Activated CD4-positive, alpha-beta T cell treated with anti-CD3 and anti-CD28 coated beads for 36 hours (primary cell): ENCODE measurements at places on chromosomes 16 and 17. TPM values are rescaled to one million over a fixed set of nuclear protein-coding genes. Genes with fewer than 3 reads are reported as not detected.

GRCh38 chr17:78414178-78415162 is 36.0 kb downstream of the PGS1 start:
- H3K27ac ChIP-seq = peak overlapping the region; percentile 92
- peaks cover 75% of the 10 kb centered on the region for H3K4me1 ChIP-seq
- peak overlapping the region; percentile 70 for H3K4me3 ChIP-seq

DNA sequence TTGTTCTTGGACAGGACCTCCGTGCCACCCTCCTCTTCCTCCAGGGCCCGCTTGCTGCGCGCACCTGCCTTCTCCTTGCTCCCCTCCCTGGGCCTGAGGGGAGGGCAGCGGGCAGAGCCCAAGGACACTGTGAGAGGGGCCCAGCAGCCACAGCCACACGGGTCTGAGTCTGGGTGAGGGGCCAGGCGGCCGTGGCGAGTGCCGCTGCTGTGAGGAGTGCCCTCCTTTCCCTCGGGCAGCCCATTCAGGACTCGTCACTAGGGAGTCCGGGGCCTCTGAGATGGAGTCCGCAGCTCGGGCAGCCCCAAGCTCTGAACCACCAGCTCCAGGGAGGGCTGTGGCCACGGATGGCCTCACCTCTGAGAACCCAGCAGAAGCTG is 5.6 kb downstream of the DUS1L start:
- peaks cover 8% of the 10 kb centered on the region for H3K4me1 ChIP-seq
- peaks cover 7% of the 10 kb centered on the region for H3K36me3 ChIP-seq
- H3K4me3 ChIP-seq = no peak overlapping the region
- H3K27ac ChIP-seq = no peak overlapping the region
- DNase-seq = no peak
- no peaks in the 10 kb centered on the region for H3K27me3 ChIP-seq

- H3K4me1 ChIP-seq = no peaks in the 10 kb centered on the region
- H3K4me3 ChIP-seq = no peak overlapping the region
- no peak overlapping the region for H3K27ac ChIP-seq
- peaks cover 4% of the 10 kb centered on the region for H3K27me3 ChIP-seq
These were observed 9.9 kb downstream of the CCDC182 start for GRCh38 chr17:57735230-57735629.

GRCh38 chr16:72470541-72470940 is 298.6 kb upstream of the PMFBP1 start:
- no peak for DNase-seq
- no peak overlapping the region for H3K27ac ChIP-seq
- no peak overlapping the region for H3K4me3 ChIP-seq
- peaks cover 13% of the 10 kb centered on the region for H3K4me1 ChIP-seq
- H3K27me3 ChIP-seq = no peaks in the 10 kb centered on the region
- no peaks in the 10 kb centered on the region for H3K36me3 ChIP-seq

- H3K27ac ChIP-seq = no peak overlapping the region
- no peaks in the 10 kb centered on the region for H3K36me3 ChIP-seq
- H3K4me3 ChIP-seq = no peak overlapping the region
- DNase-seq = no peak
- H3K27me3 ChIP-seq = peaks cover 72% of the 10 kb centered on the region
- H3K4me1 ChIP-seq = peaks cover 5% of the 10 kb centered on the region
These were observed 13.9 kb upstream of the FOXF1 start for GRCh38 chr16:86496262-86496928.

DNA sequence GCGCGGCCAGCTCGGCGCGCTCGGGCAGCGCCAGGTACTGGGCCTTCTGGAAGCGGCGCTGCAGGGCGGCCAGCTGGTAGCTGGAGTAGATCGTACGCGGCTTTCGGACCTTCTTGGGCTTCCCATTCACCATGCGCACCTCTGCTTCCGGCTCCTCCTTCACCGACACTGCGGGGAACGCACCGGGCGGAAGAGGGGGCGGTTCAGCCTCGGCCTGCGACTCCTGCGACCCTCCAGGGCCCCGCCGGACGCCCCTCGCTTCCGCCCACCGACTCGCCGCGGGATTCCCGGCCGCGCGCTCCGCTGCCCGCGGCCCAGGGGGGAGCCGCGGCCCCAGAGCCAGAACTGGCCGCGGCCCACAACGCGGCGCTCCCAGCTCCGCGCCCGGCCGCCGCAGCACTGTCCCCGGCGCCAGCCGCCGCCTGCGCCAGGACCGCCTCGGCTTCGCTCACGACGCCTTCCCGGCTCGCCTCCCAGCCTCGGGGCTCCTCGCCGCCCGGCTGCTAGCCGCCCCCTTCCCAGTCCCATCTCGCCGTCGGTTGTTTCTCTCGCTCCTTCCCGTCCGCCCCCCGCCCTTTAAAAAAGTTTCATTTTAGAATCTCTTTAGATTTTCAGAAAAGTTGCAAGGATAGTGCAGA is 1.5 kb downstream of the DLX3 start:
- no peaks in the 10 kb centered on the region for H3K36me3 ChIP-seq
- peaks cover 46% of the 10 kb centered on the region for H3K27me3 ChIP-seq
- H3K27ac ChIP-seq = no peak overlapping the region

DNA sequence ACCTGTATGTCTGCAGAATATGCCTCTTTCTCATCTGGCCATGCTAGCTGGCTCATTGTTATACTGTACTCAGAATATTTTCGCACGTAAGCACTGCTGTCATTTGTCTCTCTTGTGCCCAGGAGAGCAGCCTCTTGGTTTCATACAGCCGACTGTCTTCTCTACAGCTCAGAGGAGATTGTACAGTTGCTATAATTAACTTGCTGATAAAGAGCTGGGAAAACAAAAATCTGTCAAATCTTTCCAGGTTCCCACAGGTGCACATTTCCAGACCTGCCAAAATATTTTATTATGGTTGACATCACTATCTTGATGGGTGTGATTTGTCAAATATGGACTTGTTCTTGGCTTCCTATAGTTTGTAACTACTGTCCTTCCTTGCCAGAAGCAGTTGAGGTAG is 122.7 kb downstream of the FTO start:
- no peak overlapping the region for H3K27ac ChIP-seq
- DNase-seq = no peak
- no peak overlapping the region for H3K4me3 ChIP-seq
- peaks cover 28% of the 10 kb centered on the region for H3K36me3 ChIP-seq

GRCh38 chr16:47037746-47038458 is 64.4 kb upstream of the DNAJA2 start:
- H3K4me1 ChIP-seq = peaks cover 2% of the 10 kb centered on the region
- H3K4me3 ChIP-seq = peak overlapping the region; percentile 65
- H3K27ac ChIP-seq = no peak overlapping the region
- H3K27me3 ChIP-seq = peaks cover 8% of the 10 kb centered on the region
- H3K36me3 ChIP-seq = no peaks in the 10 kb centered on the region
- peak; percentile 94 for DNase-seq

DNA sequence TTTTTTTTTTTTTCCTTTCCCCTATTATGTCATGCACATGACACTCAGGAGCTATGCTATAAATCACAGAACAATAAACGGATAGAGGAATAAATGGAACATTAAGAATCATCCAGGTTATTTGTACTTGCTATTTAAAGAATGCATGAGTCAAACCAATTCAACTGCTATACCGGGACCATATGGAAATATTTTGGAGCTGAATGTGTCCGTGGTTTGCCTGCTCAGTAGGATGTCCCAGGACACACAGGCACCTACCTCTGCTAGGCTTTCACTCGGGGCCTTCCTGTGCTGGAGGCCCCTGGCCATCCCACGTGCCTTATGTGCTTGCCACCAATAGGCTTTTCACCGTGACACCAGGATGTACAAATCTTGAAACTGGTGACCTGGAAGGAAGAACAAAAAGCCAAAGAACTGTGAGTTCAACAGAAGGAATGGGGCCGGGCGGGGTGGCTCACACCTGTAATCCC is 15.3 kb upstream of the SEC14L1 start:
- H3K27ac ChIP-seq = no peak overlapping the region
- no peaks in the 10 kb centered on the region for H3K36me3 ChIP-seq
- no peak overlapping the region for H3K4me3 ChIP-seq
- peaks cover 35% of the 10 kb centered on the region for H3K4me1 ChIP-seq
- DNase-seq = no peak
- H3K27me3 ChIP-seq = no peaks in the 10 kb centered on the region

- no peak for DNase-seq
- no peaks in the 10 kb centered on the region for H3K27me3 ChIP-seq
- H3K4me1 ChIP-seq = peaks cover 4% of the 10 kb centered on the region
- H3K4me3 ChIP-seq = no peak overlapping the region
- no peak overlapping the region for H3K27ac ChIP-seq
These were observed 24.8 kb downstream of the POLR3E start for GRCh38 chr16:22322021-22322471.

- no peak overlapping the region for H3K27ac ChIP-seq
- H3K27me3 ChIP-seq = no peaks in the 10 kb centered on the region
- peaks cover 43% of the 10 kb centered on the region for H3K36me3 ChIP-seq
- peaks cover 26% of the 10 kb centered on the region for H3K4me1 ChIP-seq
- DNase-seq = no peak
- no peak overlapping the region for H3K4me3 ChIP-seq
These were observed 251.7 kb upstream of the CACNG5 start for GRCh38 chr17:66583112-66583748.

GRCh38 chr17:63095459-63095858 is 129.4 kb downstream of the TANC2 start:
- no peak overlapping the region for H3K27ac ChIP-seq
- no peak for DNase-seq
- H3K4me3 ChIP-seq = no peak overlapping the region
- no peaks in the 10 kb centered on the region for H3K4me1 ChIP-seq

- peaks cover 7% of the 10 kb centered on the region for H3K4me1 ChIP-seq
- H3K36me3 ChIP-seq = peaks cover 2% of the 10 kb centered on the region
- no peak overlapping the region for H3K27ac ChIP-seq
- no peaks in the 10 kb centered on the region for H3K27me3 ChIP-seq
These were observed 23.3 kb upstream of the CDRT4 start for GRCh38 chr17:15490634-15491261.

DNA sequence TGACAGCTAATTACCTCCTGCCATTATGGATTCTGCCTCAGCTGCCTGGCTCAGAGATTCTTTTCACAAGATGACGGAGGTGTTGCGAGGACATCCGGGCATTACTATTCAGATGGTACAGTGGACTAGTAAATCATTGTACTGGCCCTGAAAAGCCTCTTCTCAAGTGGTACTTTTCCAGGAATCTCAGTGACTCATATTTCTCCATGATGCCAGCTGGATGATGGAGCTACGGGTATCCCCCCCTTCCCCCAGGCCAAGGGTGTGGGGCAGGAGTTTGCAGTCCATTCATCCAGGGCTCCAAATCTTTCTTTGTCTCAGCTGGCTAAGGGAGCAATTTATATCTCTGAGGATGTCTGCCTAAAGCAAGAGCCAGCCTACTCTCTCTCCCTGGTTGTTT is 107.7 kb upstream of the GPR139 start:
- H3K36me3 ChIP-seq = no peaks in the 10 kb centered on the region
- no peak overlapping the region for H3K4me3 ChIP-seq
- DNase-seq = no peak
- H3K27ac ChIP-seq = no peak overlapping the region
- H3K27me3 ChIP-seq = peaks cover 4% of the 10 kb centered on the region

- no peaks in the 10 kb centered on the region for H3K4me1 ChIP-seq
- H3K27ac ChIP-seq = no peak overlapping the region
- no peak overlapping the region for H3K4me3 ChIP-seq
- no peak for DNase-seq
- H3K27me3 ChIP-seq = peaks cover 12% of the 10 kb centered on the region
These were observed 93.4 kb upstream of the TNRC6A start for GRCh38 chr16:24635900-24636610.

GRCh38 chr17:59851439-59852375 is 41.0 kb downstream of the TUBD1 start:
- H3K27me3 ChIP-seq = no peaks in the 10 kb centered on the region
- H3K36me3 ChIP-seq = peaks cover 3% of the 10 kb centered on the region
- no peak overlapping the region for H3K27ac ChIP-seq
- no peak for DNase-seq

DNA sequence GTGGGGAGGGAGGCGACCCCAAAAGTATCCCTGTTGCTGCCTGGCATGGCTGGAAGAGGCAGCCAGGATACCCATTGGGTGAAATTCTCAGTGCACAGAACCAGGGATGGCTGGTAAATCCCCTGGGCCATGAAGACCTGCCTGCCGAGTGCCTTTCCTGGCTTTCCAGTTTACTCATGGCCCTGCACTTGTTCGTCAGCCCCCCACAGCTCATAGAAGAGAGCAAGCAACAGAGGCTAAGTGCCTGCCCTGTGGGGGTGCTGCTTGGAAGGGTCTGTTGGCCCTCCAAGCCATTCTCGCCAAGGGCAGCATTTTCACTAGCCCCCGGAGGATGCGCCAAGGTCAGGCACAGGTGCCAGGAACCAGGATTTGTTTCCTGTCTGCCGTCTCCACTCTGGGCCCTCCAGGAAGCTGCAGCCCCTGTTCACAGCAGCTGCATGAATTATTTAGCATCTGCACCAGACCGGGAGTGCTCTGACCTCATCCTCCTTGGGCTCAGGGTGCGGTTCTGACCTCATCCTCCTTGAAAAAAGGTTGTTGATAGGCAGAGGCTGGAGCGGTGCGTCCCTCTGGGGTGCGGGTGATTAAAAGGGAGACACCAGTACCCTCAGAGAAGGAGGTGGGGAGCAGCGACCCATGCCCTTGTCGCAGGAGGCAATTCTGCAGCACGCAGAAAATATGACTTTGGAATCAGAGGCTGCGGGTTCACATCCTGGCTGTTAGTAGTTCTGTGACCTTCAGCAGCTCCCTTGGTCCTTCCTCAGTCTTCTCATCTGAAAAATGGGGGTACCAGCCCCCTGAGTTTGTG is 14.2 kb upstream of the CD300A start:
- H3K27ac ChIP-seq = no peak overlapping the region
- H3K4me3 ChIP-seq = no peak overlapping the region
- H3K4me1 ChIP-seq = peaks cover 6% of the 10 kb centered on the region
- DNase-seq = no peak
- no peaks in the 10 kb centered on the region for H3K36me3 ChIP-seq

DNA sequence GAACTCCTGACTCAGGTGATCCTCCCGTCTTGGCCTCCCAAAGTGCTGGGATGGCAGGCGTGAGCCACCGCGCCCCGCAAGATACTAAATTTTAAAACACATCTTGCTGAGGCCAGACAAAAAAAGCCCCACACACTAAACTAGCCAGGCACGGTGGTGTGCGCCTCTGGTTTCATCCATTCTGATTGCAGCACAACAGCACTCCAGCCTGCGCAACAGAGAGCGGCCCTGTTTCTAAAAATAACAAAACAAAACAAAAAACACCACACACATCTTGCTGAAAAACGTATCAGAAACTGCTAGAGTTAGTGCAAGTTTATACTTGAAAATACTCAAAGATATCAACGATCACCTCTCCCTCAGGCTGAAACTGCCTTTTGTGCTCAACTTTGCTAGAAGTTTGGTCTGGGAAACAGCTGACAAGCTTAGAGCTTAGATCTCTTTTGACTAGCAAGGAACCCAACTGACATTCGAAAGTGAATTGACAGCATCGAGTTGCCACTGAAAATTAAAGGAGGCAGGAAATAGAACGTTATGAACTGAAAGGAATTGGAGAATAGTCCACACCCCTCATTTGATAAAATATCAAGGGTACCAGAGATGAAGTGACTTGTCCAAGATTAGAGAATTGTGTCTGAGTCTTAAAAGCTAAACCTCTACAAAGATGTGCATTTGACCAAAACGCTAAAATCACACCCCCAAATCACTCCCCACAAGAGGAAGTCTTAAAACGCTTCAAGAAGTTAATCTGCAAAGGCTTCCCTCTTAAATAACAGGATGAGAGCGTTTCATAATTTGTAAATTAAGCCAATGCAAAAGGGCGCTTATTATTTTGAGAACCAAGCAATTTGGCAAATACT is 908 bp downstream of the COG4 start:
- peak overlapping the region; percentile 98 for H3K27ac ChIP-seq
- no peak for DNase-seq
- H3K4me1 ChIP-seq = peaks cover 44% of the 10 kb centered on the region
- H3K36me3 ChIP-seq = peaks cover 38% of the 10 kb centered on the region
- no peaks in the 10 kb centered on the region for H3K27me3 ChIP-seq

Gene P2RX5
- 69.7 TPM for total RNA-seq

Gene LITAFD
- total RNA-seq = not detected

Gene KRTAP4-4
- total RNA-seq = not detected

Gene OR1F1
- not detected for total RNA-seq

Gene OTOA
- 0.07 TPM for total RNA-seq

Gene IRX6
- not detected for total RNA-seq

Gene SLC5A11
- total RNA-seq = not detected

Gene LHX1
- total RNA-seq = not detected
